ENCODE measurements at places on chromosomes 7 and 10.

DNA sequence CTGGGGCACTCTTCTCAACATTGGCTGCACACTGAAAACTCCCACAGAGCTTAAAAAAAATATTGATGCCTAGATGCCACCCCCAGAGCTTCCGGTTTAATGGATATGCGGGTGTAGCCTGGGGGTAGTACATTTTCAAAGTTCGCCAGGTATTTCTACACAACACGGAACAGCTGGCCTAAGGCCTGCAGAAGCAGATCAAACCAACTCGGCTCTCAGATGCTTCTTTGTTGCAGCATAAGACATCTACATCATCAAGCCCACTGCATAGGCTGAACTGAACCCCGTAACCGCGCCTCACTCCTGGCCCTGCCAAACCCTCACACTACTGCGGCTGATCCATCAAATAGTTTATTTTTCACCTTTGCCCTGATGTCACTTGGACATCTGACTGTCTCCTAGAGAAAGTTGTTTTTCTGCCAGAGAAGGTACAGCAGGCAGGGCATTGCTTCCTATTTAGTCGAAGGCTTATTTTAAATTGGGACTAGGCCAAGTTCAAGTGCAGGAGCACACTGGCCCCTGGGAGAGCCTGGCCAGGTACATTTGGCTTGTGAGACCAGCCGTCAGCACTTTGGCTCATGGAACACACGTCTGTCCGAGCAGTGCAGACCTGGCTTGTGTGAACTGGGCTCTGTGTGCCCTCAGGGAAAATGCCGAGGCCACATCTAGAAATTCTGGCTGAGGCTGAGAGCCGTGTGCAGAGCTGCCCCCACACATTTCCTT, 113.3 kb downstream of the TACC2 start:
- no peak for DNase-seq

DNA sequence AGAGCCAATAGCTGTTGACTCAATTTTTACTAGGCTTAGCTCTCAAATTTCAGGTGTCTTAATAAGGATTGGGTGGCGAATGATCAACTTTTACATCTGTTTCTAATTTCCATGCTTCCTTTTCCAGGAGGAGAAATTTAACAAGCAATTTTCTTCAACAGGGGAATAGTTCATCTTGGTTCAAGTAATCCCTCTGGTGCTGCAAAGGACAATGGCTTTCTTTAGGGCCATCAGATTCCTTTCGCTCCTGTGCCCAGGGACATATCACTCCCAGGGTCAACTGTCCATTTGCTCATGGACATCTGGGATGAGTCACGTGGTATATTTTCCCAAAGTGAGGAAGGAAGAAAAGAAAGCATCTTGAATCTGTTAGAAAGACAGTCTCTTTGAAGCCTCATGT, 313.3 kb downstream of the FRMD4A start:
- peak; percentile 30 for DNase-seq

DNA sequence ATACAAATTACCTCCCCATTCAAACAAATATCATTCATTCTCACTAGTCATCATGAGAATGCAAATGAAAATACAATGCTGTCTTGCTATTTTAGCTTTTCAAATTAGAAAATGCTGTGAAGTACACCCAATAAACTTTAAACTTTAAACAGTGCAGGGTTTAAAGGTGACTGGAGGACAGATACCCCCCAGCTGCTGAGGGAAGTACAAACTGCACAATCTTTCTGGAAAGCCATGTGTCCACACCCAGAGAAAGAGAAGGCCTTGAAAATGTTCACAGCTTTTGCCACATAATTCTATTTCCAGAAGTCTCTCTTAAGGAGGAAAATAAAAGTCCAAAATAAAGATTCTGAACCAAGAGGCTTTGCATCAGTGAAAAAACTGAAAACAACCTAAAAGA, 56.5 kb downstream of the PIK3AP1 start:
- no peak for DNase-seq

DNA sequence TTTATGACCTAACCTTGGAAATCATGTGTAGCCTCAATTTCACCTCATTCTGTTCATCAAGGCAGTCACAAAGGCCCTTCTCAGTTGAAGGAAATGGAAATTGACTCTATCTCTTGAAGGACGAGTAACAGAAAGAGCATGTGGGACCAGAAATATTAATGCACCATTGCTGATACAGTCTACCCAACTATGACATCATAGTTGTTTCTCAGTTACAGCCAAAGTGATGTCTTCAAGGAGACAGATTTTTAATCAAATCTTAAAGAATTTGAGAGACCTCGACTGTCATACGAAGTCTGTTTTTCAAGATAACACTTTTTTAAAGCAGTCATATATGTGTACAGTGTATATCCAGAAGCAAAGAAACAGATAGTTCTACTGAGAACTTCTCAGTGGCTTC, 335.7 kb upstream of the PHF14 start:
- DNase-seq: no peak

- no peak for DNase-seq
These were observed 7.9 kb upstream of the UPF2 start for GRCh38 chr10:12050528-12050927.

- DNase-seq: no peak
These were observed 642 bp upstream of the PRKG1 start for GRCh38 chr10:51073453-51074237.

DNA sequence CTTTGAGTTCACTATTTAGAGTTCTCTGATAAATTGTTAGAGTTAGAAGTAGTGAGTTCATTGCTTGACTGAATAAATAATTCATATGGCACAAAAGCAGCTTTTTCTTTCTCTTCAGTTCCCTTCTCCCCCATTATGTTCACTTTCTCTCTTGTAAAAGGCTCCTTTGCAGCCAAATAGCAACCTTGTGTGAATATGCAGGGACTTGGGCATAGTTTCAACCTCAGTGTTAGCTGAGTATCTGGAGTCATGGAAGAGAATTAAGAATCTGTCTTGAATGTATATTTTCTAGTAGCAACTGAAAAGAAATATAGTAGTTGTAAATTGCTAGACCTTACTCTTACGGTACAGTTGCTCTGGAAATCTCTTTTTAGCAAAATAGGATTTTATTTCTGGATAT, 31.9 kb downstream of the ZEB1 start:
- no peak for DNase-seq

DNA sequence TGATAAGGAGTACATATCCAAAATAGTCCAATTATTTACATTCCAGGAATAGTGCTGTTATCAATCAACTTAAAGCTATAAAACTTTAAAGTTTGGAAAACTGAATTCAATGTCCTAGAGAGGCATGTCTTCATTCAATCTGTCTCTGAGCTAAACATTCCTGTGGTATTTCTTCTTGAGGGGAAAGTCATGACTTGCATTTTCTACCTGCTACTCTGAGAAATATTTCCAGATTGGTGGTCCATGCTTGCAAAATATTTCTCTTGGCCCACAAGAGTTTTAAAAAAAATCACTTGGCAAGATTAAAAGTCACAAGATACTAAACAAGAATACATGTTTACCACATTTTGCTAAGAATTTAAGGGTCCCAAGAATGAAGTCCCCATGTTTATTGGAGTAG, 63.6 kb upstream of the HGF start:
- DNase-seq: peak; percentile 63

GRCh38 chr7:510782-511281, 8.8 kb downstream of the PDGFA start:
- DNase-seq: no peak

GRCh38 chr10:45640941-45641340, 31.6 kb downstream of the ZFAND4 start:
- no peak for DNase-seq

GRCh38 chr7:18393465-18394118, 102.0 kb upstream of the HDAC9 start:
- DNase-seq: no peak

- DNase-seq: no peak
These were observed 43.2 kb upstream of the ACSL5 start for GRCh38 chr10:112330607-112331160.

- DNase-seq: no peak
These were observed 264.7 kb downstream of the GLRX3 start for GRCh38 chr10:130400890-130401289.

DNA sequence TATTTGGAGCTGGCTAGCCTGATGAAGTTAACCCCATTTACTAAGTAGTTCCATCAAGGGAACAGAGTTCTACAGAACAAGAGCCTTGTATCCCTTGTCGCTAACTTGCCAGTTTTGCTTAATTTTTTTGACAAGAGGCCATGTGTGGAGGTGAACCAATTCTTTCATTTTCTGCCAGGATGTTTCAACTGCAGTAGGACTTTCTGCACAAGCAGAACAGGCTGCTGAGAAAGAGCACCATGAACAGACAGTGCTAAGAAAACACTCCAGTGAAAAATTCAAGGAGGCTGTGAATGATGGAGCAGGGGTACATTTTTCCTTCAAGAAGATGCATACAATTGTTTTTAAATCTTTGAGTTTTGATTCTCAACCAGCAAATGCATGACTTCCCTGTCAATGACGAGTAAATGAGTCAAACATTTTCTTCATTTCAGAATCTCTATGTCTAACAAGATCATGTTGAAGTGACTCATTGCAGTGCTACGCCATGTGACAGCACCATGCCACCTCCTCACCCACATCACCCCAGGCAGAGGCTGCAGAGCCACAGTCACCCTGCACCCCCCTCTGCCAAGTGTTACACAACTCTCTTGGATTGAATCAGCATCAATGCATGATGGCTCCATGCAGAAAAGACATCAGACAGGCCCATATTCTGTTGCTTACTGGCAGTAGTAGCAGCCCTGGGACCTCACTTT, 193.1 kb downstream of the COBL start:
- peak; percentile 80 for DNase-seq

DNA sequence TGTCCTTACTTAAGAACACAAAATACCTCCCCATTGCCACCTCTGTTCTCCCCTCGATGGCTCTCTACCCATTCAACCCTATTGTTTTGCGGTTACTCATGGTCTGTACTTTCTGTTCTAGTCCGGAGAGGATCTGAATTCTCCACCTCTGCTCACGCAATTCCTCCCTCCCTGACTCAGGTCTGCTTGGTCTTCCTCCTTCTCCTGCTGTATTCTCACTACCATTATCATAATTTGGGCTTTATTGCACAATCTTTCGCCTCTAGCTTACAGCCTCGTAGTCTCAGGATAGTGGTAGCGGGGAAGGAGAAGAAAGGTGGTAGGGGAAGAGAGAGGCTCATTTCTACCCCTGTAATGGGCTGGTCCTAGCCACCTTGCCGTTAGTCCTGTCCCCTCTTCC, 35.4 kb upstream of the FAM180A start:
- no peak for DNase-seq

DNA sequence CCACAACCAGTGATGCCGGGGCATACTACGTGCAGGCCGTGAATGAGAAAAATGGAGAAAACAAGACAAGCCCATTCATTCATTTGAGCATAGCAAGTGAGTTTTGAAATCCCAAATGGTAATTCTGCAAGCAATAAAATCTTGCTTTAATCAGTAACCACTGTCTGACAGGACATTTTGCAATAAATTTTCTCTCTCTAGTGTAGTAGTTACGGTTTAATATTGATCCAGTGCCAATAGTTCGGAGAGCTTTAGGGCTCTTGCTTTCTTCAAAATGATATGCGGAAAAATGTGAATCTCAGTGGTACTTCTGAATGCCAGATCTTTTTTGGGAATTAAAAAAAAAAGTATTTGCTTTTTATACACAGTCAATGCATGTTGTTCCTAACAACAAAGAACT, 520.4 kb downstream of the SDK1 start:
- DNase-seq: no peak

DNA sequence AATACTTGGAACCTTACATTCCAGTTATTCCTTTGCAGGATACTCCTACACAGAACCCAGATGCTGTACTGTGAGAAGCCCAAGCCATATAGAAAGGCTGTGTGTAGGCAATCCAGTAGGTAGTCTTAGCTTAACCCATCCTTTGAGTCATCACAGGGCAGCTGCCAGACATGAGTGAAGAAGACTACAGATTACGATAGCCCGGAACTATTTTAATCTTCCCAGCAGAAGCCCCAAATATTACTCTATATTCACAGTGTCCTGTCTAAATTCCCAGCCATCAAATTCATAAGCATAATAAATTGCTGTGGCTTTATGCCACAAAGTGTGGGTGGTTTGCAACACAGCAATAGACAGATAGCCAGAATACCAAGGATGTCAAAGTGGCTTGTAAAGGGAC, 474.1 kb upstream of the STEAP1 start:
- DNase-seq: no peak

GRCh38 chr10:42574336-42574735, 64.0 kb downstream of the ZNF33B start:
- no peak for DNase-seq

DNA sequence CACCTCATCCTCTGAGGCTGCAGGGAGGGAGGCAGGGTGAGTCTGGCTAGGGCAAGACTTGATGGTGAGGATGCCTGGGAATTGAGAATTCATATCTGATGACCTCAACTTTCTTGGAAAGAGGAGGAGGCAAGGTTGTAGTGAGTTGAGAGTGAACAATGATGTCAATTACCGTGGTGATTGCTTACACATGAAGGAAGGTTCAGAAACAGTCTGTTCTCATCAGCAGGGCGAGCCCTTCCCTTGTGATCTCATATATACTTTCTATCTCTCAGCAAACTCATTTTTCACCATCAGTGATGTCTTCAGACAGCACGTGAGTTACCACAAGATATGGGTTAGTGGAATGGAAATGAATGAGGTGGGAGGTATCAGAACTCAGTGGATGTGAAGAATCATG, 20.1 kb upstream of the COL13A1 start:
- no peak for DNase-seq

GRCh38 chr10:94216201-94216600, 146.5 kb downstream of the NOC3L start:
- DNase-seq: no peak

DNA sequence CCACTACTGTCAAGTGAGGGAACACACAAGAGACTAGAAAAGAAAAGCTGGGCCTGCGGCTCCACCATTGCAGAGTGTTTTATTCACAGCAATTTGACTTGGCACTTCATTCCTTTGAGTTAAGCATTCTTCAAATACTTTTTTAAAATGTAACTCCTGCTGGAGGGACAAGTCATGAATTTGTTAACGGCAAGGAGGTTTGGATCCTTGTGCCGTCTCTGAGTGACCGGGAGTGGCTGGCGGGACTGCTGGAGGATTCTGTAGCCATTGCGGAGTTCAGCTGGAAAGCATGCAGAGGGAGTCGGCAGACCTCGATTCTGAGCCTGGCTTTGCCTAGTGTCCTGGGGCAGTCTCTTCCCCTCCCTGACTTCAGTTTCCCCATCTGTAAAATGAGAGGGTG, 9.8 kb downstream of the HSPA12A start:
- DNase-seq: peak; percentile 54

DNA sequence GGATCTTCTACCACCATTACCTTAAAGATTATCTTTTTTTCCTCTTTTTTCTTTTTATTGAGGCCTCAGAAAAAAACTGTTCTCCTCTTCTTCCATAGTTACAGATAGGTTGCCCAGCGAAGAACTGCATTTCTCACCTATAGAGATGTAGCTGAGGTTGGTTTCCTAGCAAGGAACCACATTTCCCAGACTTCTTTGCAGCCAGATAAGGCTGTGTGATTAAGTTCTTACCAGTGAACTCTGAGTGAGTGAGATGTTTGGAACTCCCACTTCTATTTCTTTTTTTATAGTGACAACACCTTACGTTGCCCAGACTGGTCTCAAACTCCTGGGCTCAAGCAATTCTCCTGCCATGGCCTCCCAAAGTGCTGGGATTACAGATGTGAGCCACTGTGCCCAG, 5.9 kb upstream of the MCMBP start:
- no peak for DNase-seq

Measured in fibroblast of the aortic adventitia (primary cell).